ENCODE measurements at places on chromosomes 11 and 22. TPM values are rescaled to one million over a fixed set of nuclear protein-coding genes. Genes with fewer than 3 reads are reported as not detected.

DNA sequence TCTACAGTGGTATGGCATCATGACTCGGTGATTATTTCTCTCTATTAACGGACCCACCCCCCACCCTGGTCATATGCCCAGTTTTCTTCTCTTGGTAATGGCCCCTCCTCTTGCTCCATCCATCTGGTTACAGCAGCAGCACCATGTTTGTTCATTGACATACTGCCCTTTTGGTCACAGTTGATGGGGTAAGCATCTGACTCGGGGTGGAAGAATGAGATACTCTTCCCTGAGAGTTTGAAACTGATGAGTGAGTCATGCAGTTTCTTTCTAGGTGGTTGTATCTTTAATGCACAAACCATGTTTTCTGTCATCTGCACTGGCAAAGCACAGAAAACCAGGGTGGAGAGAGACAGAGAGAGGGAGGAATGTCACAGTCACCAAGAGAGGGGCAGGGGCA lies 126.0 kb downstream of the SYN3 start:
- DNase-seq = no peak

GRCh38 chr11:73249304-73249703 lies 22.8 kb upstream of the P2RY6 start:
- no peak for DNase-seq

- DNase-seq = no peak
These were observed 218.7 kb upstream of the MTNR1B start for GRCh38 chr11:92750794-92751193.

DNA sequence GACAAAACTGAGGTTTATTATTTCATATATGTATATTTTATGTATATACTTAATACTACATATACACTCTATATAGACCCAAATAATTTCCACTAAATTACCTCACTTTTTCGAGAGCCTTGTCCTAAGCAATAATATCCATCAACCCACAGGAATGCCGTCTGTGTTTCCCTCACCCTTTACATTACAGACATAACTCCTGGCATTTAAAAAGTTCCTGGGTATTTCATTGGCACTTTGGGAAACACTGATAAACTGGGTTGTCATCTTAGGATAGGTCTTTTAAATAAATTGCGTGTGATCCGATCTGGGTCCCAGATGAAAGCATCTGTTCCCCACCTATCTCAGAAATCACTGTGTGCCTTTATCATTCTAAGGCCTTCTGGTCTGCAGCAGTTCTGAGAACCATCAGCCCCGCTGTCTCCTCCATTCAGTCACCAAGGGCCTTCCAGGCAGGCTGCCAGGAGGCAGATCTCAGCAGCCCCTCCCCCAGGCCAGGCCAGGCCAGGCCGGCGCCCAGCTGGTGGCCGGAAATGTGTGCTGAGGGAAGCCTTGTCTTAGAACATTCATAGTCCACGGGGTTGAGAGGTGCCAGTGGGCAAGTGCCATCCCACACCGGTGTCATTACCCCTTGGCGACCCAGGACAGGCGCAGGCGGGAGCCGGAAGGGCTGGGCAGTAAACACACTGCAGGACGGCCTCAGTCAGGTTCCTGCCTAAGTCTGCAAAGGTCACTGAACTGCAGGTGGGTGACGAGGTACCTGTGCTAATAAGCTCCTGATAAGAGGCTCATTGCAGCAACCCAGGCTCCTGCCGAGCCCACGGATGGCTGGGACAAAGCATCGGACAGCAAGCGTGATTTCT lies 3.3 kb downstream of the FGF19 start:
- DNase-seq = no peak

The OR5B12 gene
- polyA plus RNA-seq = not detected

All from B cell (primary cell).